ENCODE measurements at places on chromosomes 5 and 9.

DNA sequence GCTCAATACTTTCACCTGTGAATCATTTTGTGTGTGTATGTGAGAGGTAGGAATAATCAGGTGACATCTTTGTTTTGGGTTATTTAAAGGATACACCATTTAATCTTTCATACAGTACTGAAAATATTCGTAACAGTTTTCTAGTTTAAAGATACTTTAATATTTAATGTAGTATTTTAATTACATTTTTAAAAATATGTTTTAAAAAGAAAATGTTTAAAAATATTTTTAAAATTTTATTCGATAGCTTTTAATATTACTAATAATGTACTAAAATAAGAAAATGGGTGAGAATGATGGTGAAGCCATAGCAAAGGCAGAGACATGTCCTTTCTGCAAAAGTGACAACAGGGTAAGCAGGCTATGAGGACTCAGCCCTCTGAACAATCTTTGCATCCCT lies 56.3 kb upstream of the MEF2C start:
- no peak for DNase-seq

GRCh38 chr9:119349351-119349825 lies 19.8 kb downstream of the BRINP1 start:
- DNase-seq = no peak

DNA sequence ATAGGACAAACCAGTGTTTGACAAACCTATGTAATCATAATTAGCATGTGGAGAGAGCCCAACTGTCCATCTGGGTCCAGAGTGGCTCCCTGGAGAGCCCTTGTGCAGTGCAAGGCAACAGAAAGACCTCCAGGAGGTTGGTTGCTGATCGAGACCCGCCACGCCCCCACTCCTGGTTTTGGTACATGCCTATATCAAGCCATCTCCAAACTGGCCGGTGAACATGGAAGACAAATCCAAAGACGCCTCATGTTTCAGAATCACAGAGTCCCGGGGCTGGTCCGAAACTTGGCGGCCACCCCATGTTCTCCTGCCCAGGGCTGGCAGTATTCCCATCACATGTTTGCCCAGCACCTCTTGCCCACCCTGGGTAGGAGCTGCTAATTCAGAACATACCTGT lies 140.2 kb downstream of the PAX5 start:
- no peak for DNase-seq

GRCh38 chr9:68672215-68672614 lies 32.8 kb upstream of the PIP5K1B start:
- DNase-seq = no peak

- no peak for DNase-seq
Measured at GRCh38 chr5:38341641-38342040, 83.3 kb downstream of the EGFLAM start.

DNA sequence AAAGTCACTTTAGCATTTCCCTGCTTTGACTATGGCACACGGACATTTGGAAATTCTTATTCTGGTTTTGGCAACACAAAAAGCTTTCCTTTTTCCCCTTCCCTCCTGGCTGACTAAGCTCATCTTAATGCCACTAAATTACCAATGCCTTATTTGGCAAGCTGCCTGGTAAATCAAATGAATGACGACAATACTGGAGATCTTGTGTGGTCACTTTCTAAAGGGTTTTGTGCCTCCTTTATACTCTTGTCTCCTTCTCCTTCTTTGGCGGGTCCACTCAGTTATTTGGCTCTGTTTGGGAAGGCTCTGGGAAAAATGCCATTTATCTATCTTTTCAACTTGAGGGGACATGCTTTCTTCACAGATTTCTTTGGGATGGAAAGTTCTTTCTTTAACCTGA lies 34.9 kb downstream of the SH3GL2 start:
- DNase-seq = no peak

GRCh38 chr5:169547508-169547907 lies 36.1 kb upstream of the SPDL1 start:
- DNase-seq = no peak
